ENCODE measurements at places on chromosomes 6 and 20. TPM values are rescaled to one million over a fixed set of nuclear protein-coding genes. Genes with fewer than 3 reads are reported as not detected.

DOK5 gene
- not detected for total RNA-seq

GSTA4 gene
- 17.0 TPM for total RNA-seq

GJA1 gene
- 13.7 TPM for total RNA-seq

GPX5 gene
- total RNA-seq = not detected

BMP7 gene
- 1.3 TPM for total RNA-seq

IL17F gene
- 0.32 TPM for total RNA-seq

PREX1 gene
- 24.6 TPM for total RNA-seq

MPIG6B gene
- total RNA-seq = 0.19 TPM

HLA-DPA1 gene
- total RNA-seq = 18.7 TPM

OPN5 gene
- not detected for total RNA-seq

DNA sequence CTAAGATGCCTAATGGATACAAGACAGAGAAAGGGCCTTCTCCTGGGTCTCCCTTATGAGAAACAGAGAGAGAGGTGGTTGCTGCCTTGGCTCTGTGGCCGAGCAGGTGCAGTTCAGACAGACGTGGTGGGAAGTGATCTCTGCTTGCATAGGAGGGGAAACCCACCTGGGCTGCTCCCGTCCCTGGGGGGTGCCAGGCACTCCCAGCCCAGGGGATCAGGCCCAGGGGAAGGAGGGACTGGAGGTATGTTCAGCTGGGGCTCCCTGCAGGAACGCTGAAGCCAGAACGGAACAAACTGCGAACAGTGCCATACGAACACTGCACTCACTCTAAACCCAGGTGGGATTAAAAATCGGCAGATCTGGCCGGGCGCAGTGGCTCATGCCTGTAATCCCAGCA, 35.7 kb upstream of the OVOL2 start:
- no peak for DNase-seq

- DNase-seq = no peak
Observed at GRCh38 chr6:87990871-87991270, 56.8 kb upstream of the SPACA1 start.

DNA sequence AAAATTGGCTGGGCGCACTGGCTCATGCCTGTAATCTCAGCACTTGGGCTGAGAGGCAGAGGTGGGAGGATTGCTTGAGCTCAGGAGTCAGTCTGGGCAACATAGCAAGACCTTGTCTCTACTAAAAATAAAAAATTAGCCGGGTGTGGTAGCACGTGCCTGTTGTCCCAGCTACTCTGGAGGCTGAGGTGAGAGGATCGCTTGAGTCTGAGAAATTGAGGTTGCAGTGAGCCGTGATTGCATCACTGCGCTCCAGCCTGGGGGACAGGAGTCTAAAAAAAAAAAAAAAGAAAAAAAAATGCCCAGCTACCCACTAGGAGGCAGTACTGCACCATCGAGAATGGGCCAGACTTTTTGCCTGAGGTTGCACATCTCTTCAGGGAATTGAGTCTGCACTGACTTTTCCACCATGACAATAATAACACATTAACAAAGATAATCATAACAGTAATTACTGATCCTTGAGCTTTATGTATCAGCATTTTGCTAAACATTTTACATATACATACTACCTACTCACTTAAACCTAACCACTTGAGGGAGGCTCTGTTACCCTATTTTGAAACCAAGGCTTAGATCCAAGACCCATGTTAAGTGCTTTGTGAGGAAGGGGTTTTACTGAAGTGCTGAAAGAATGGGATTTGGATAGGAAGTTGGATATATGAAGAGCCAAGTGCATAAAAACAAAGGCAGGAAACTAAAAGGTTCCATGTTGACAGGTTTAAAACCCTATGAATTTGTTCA, 21.0 kb downstream of the SRSF3 start:
- DNase-seq = peak; percentile 40

DNA sequence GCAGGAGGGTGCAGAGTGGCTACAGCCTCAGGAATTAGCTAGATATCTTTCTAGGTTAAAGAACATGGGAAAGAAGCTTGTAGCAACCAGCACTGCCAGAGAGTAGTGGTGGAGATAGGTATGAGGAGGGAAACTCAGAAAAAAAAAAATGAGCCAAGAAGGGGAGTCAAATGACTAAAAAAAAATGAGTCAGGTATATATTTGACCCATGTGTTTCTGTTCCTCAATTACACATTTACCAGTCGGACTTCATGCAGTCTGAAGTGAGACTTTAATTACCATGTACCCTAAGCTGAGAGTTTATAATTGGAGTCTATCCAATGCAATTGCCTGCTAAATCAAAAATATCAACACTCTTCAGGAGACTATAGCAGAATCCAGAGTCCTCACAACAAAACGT, 964.6 kb downstream of the HACE1 start:
- DNase-seq = no peak

- peak; percentile 27 for DNase-seq
Observed at GRCh38 chr6:20403766-20404640, 2.3 kb downstream of the E2F3 start.

GRCh38 chr6:158771399-158772152, 47.6 kb downstream of the EZR start:
- DNase-seq = no peak

DNA sequence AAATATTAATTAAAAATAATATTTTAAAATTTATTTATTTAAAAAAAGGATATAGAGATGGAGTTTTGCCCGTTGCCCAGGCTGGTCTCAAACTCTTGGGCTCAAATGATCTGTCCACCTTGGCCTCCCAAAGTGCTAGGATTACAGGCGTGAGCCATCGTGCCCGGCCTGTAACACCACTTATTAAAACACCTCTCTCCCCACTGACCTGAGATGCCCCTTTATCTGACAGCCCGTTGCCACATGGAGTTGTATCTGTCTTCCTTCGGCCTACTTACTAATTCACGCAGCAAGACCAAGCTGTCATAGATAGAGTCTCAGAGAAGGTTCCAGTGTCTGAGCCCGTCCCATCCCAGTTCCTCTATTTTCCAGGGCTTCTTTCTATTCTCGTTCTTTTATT, 30.7 kb downstream of the KIF25 start:
- DNase-seq = peak; percentile 11

- no peak for DNase-seq
Observed at GRCh38 chr6:145225500-145225899, 509.8 kb downstream of the EPM2A start.

GRCh38 chr6:8991844-8992243, 556.5 kb upstream of the SLC35B3 start:
- DNase-seq = no peak

- no peak for DNase-seq
Observed at GRCh38 chr6:119856136-119856535, 506.6 kb upstream of the MAN1A1 start.

DNA sequence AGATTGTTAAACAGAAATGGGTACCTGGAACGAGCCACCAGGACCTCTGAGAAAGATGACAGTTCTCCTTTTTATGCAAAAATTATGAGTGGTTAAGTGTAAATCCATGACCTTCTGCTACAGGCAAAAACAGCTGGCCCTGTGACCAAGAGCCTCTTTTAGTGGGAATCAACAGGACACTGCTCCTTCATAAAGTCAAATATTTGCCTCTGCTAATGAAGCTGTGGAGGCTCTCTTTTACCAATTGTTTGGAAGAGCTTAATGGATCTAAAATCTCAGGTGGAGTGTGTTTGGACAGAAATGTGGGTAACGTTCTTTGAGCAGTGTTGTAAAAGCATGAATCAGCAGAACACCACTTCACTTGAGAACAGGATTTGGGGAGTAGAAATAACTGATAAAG, 117.5 kb upstream of the PCSK2 start:
- DNase-seq = no peak

GRCh38 chr6:9087470-9087869, 652.1 kb upstream of the SLC35B3 start:
- no peak for DNase-seq

DNA sequence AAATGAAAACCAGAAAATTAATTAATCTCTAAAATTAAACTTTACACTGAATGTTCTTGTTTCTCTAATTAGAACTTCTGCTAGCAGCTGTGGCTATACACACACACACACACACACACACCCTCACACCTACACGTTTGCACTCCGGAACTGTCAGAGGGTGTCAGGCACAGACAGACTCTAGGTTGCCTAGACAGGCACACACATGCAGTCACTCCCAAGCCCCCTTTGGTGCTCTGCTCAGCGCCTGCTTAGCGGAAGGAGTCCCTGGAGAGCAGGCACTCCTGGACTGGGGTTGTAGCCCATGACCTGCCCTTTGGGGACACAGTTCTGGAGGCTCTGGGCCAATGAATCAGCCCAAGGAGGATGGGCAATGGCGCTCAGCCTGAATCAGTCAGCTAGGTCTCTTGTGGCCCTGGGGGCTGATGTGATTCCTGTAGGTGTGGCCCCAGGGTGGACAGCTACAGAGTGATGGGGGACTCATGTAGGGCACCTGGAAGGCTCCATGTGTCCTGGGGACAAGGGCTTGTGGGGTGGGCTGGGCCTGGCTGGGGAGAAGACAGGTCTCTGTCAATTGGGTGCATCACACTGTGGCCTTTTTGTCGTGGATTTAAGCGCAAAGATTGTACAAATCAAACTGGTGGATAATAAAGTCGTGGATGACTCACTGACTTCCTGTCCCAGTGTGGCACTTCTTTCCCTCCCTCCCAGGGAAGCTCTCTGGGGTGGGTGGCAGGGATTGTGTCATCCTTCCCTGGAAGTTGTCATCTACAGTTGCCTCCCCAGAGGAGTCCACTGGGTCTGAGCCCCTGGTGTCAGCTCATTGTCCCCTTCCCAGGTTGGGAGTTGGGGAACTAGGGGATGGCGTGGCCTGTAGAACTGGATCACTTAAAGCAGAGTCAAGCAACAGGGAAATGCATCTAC, 8.8 kb downstream of the TMEM151B start:
- DNase-seq = no peak

- no peak for DNase-seq
Observed at GRCh38 chr6:135451617-135452190, 45.8 kb downstream of the AHI1 start.

All from colonic mucosa (tissue), 4 donors.